ENCODE measurements at places on chromosomes 11 and 22.

GRCh38 chr22:22022947-22023534 lies 40.5 kb upstream of the TOP3B start:
- no peak for DNase-seq

DNA sequence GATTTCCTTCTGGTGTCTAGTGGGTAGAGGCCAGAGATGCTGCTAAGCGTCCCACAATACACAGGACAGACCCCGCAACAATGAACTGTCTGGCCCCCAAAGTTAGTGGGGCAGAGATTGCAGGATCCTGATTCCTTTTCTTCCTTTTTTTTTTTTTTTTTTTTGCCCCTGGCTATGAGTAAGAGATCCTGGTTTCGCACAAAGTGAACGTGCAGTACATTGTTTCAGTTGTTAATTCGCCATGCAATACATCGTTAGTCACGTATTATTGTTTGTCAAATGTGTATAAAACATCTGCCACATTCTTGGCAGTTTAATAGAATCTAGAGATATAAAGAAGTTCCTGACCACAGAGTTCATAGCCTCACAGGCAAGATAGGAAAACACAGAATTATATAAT lies 20.2 kb downstream of the ST3GAL4 start:
- no peak for DNase-seq

DNA sequence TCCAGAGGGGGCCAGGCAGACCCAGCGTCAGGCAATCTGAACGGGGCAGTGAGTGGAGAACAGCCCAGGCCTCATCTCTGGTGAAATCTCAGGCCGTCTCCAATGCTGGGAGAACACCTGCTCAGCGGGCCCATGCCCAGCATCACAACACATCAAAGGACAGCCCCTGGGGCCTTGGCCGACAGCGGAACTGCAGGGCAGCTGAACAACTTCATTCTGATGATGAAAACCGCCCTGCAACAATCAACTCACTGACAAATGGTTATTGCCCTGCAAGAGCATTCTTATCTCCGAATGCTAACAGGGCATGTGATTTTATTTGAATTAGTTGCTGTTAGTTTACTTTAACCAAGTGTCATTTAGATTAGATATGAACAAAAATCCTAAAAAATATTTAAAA lies 14.6 kb downstream of the CELSR1 start:
- DNase-seq = no peak

DNA sequence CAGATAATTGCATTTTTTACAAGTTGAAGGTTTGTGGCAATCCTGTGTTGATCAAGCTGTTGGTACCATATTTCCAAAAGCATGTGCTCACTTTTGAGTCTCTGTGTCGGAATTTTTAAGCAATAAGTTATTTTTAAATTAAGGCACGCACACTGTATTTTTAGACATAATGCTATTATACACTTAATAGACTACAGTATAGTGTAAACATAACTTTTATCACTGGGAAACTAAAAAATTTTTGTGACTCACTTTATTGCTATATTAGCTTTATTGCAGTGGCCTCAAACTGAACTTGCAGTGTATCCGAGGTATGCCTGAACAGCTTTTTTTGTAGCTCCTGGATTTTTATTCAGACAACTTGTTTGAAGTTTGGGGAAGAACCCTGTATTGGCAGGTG lies 31.3 kb upstream of the RRM1 start:
- DNase-seq = no peak

DNA sequence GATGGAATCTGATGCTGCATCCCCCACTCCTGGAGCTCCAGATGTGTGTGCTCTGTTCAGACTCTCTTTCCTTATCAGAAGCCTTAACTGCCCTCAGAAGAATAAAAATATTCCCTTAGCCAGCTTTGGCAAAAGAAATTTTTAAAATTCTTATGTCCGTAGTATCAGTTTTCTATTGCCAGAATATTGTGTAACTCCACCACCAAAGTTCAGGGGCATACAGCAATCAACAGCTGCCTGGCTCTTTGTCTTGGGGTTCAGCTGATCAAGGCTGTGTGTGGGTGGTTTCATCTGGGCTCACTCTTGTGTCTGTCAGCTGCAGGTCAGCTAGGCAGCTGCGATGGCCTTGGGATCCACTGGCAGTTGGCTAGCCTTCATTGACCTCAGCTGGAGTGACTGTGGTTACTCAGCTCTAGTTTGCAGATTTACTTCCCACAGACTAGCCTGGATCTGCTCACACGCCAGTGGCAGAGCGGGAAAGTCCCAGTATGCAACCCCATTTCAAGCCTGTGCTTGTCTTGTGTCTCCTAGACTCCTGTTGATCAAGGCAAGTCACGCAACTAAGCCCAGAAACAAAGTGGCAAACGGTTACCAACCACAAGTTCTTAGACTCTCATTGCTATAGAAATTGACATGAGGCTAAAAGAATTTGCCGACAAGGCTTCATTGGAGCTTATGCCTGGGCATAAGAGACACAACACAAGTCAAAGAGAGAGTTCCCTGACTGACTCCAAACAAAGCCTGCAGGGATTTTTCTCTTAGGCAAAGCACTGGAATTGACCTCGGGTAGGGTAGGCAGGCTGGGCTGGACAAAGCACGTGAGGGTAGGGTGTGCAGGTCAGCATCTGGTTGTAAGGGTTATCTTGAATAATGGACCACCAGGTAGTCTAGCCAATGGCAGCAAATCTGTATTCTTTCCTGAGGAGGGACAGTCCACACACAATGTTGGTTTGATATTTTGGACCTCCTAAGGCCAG lies 7.5 kb downstream of the TMEM138 start:
- DNase-seq = no peak

DNA sequence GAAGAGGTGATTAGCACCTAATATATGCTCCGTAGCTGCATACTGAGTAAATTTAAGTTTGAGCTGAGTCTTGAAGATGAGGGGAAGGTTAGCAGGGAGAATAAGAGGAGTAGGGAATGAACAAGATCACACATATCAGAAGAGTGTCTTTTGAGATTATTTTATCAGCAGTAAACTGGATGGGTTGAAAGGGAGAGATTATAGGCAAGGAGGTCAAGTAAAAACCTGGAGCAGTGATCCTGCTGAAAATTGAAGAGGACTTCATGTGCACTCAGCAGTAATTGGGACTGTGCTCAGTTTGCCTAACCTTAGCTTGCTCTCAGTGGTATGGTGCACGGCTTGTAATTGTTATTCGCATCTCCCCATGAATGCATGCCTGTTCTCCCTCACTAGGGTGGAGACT lies 79.5 kb upstream of the PICALM start:
- no peak for DNase-seq

- peak; percentile 12 for DNase-seq
Measured at GRCh38 chr11:75815345-75816168, 547 bp downstream of the UVRAG start.

DNA sequence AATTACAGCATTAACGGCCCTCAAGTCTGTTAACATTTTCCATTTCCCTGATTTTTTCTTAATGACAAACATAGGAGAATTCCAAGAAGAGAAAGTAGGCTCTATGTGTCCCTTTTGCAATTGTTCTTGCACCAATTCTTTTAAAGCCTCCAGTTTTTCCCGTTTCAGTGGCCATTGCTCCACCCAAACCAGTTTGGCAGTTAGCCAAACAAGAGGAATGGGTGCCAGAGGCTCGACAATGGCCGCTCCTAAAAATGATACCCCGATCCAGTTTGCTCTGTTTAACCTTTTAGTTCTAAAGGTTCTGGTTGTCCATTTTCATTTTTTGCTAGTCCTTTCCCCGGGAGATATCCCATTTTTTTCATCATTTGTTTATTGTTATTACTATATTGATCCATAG lies 6.7 kb upstream of the DNAJB13 start:
- no peak for DNase-seq

Data from stimulated activated CD8-positive, alpha-beta memory T cell treated with anti-CD3 and anti-CD28 coated beads, Interleukin-4, amount 100 ng/mL, for 4 hours (primary cell).